ENCODE measurements at places on chromosomes 5 and 9. TPM values are rescaled to one million over a fixed set of nuclear protein-coding genes. Genes with fewer than 3 reads are reported as not detected.

The APBA1 gene
- polyA plus RNA-seq, result 8.5 TPM

The ZNF782 gene
- polyA plus RNA-seq, result 1.6 TPM

The PAEP gene
- not detected for polyA plus RNA-seq

The ZFP2 gene
- polyA plus RNA-seq, result 0.33 TPM

The SPATA31A3 gene
- not detected for polyA plus RNA-seq

The ZNF462 gene
- 7.5 TPM for polyA plus RNA-seq

The TEX48 gene
- not detected for polyA plus RNA-seq

The ORM2 gene
- not detected for polyA plus RNA-seq

The GABRA6 gene
- not detected for polyA plus RNA-seq

The MED27 gene
- 36.6 TPM for polyA plus RNA-seq

The FIBCD1 gene
- polyA plus RNA-seq, result 2.2 TPM

The PTPRD gene
- polyA plus RNA-seq, result 0.19 TPM

The XPA gene
- 3.5 TPM for polyA plus RNA-seq

The PRRX2 gene
- polyA plus RNA-seq, result 15.0 TPM

The ADAMTS12 gene
- polyA plus RNA-seq, result 47.6 TPM

The NPR3 gene
- 4.0 TPM for polyA plus RNA-seq

The CERCAM gene
- polyA plus RNA-seq, result 54.9 TPM

The EIF4E1B gene
- polyA plus RNA-seq, result not detected

The SLC34A3 gene
- not detected for polyA plus RNA-seq

The GLT6D1 gene
- not detected for polyA plus RNA-seq

The UHRF2 gene
- 41.5 TPM for polyA plus RNA-seq

The CTSV gene
- 0.58 TPM for polyA plus RNA-seq

The PCA3 gene
- not detected for polyA plus RNA-seq

The ECSCR gene
- 0.82 TPM for polyA plus RNA-seq

The FLT4 gene
- polyA plus RNA-seq, result not detected

The FOXD4 gene
- polyA plus RNA-seq, result not detected

The GPR150 gene
- 0.24 TPM for polyA plus RNA-seq

The SHISAL2B gene
- not detected for polyA plus RNA-seq

The IL17B gene
- not detected for polyA plus RNA-seq

The BTNL9 gene
- polyA plus RNA-seq, result not detected

The PCDHGA10 gene
- 11.7 TPM for polyA plus RNA-seq

The SERINC5 gene
- 8.5 TPM for polyA plus RNA-seq

The FAT2 gene
- polyA plus RNA-seq, result 0.01 TPM

The AP3B1 gene
- polyA plus RNA-seq, result 66.1 TPM

The LNPEP gene
- polyA plus RNA-seq, result 9.7 TPM

The WNT8A gene
- polyA plus RNA-seq, result not detected

The NRARP gene
- 0.17 TPM for polyA plus RNA-seq

The CRHBP gene
- polyA plus RNA-seq, result 0.33 TPM

The LSM11 gene
- polyA plus RNA-seq, result 2.5 TPM

The HDAC3 gene
- 78.3 TPM for polyA plus RNA-seq

The CCDC69 gene
- 1.9 TPM for polyA plus RNA-seq

The PCDHA6 gene
- polyA plus RNA-seq, result 0.09 TPM

The RNF183 gene
- polyA plus RNA-seq, result not detected

The HAVCR1 gene
- 0.29 TPM for polyA plus RNA-seq
